ENCODE measurements at places on chromosomes 6 and 20.

DNA sequence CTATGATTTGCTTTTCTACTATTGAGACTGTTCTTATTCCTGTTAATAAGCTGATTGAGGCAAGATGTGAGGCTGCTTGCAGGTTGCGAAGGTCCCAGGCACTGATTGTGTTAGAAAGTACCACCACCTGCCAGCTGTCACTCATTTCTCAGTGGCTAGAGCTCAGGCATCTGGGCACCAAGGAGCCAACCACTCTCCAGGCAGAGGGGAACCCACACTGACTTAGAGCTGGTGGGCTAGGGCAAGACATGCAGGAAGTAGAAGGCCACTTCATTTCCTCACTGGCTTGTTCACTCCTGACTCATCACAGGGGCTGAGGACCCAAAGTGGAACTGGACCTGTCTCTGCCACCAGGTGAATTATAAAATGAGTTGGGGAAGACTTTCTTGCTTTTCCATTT, 7.8 kb upstream of the DLL1 start:
- no peak for DNase-seq

DNA sequence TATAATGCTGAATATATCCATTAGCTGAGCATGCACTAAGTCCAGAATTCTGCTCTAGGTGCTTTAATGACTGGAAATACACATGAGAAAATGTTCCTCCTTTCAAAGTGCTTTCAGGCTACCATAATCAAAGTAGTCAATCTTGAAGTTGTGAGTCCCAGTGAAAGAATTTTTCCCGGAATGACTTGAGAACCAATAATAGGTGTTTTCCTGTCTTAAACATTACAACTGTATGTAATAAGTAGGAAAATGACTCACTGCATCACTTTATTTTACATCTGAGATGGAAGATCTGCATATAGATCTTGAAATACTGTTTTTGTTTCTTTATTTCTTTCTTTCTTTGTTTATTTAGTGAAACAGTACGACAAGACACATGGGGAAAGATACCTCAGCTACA, 437.4 kb upstream of the JAG1 start:
- no peak for DNase-seq

DNA sequence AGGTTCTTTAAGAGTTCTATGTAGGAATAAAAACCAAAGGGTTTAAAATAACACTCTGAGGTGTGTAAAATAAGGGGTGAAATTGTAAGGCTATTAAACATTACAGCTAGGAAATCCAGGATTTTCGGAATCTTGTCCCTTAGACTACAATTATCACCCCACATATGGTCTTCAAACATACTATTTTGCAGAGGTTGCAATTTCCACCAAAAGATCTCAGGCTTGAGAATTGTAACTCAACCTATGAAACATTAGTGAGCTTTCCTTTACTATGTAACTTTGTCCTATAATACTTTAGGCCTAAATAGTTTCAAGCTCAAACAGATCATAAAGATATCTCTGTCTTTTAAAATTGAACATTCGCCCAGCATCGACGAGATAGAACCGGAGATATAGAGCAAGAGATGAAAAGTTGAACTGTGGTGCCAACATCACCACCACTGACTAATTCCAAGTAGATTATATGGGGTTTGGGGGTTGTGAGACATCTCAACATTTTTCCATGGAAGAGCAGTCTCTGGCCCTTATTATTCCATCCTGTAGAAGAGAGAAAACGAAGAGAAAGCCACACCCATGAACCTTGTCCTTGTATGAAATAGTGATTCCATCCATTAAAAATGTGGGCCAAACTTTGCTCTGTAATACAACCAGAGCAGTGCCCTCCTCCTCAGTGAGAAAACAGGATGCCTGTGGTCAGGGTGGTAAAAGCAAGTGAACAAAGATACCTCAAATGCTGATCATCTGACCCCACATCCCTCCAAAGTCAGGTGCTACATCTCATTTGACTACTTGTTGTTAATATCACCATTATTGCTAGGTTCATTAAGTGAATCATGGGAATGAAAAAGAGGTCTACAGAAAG, 284.5 kb upstream of the GJE1 start:
- DNase-seq, result no peak

DNA sequence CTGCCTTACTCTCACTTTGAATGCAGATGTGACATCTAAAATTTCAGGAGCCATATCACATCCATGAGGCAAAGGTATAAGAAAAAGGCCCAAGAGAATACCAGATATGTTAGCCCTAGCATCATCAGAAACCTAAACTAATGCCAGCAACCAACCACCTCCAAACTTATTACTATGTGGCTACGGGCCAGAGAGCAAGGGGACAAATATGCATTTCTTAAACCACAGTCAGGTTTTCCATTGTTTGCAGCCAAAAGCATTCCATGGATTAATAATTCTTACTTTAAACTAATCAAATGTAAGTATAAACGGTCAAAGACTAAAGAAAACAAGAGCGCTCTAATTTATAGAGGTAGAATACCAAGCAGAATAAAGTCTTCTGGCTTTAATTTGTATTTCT, 84.7 kb downstream of the TASP1 start:
- DNase-seq, result no peak

DNA sequence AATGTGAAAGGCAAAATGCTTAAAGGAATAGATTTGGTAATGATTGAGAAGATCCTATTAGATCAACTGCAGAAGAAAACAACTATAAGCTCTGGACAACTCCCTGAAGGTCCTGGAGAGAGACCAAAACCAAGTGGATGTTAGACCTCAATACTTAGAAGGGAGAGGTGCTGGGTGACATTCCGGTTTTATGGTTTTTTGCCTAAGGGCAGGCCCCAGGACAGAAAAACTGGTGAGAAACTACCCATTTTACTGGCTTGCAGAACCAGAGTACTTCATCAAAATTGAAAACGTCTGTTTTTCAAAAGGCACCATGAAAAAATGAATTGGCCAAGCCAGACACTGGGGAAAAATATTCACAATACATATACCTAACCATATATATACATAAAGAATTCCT, 26.3 kb downstream of the SAMHD1 start:
- DNase-seq, result no peak

GRCh38 chr6:157946865-157947532, 34.7 kb upstream of the SYNJ2 start:
- no peak for DNase-seq

- no peak for DNase-seq
These were observed 1712.2 kb downstream of the GRIK2 start for GRCh38 chr6:103105686-103106085.
